Activated CD8-positive, alpha-beta memory T cell treated with anti-CD3 and anti-CD28 coated beads for 4 hours (primary cell): ENCODE measurements at places on chromosomes 6 and 20.

GRCh38 chr6:69289689-69290495 is 506.9 kb downstream of the LMBRD1 start:
- no peak for DNase-seq

DNA sequence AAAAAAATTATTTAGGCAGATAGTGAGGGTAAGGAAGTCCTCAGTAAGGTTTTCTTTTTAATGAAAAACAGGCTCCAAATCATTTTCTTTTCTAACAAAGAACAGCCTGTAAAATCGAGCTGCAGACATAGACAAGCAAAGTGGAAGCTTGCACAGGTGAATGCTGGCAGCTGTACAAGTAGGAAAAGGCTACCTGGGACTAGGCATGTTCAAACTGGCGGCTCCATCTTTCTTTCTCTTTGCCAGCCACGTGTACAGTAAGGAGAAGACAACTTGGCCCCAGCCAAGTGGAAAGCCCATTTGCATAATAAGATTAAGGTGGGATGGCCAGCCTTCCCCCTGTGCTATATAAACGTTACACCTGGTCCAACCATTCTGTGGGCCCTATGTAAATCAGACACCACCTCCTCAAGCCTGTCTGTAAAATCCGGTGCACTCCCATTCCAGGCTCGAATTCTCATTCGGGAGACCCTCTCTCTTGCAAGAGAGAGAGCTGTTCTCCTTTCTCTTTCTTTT is 27.0 kb upstream of the SLC2A12 start:
- no peak for DNase-seq

DNA sequence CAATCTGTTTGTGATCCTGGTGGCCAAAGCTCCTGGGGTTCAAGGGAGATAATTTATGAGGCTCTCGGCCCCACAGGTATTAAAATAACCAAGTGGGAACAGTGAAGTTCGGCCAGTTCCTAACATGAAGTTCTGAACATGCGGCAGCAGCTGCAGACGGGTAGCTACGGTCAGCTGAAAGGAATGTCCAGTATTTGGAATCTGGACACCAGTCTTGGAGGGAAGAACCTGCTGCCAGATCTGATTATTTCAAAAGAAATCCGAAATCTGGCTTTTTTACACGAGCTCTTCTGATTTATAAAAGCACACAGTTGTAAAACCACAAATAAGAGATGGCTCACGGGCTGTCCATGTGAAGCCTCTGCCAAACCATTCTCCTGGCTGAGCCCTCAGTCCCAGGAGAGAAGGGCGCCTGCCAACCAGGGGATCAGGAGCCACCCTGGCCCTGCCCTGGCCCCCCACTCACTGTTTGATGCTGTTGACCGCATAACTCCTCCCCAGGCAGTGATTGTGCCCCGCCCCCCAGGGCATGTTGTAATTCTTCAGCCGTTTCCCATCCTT is 28.2 kb upstream of the KCNB1 start:
- DNase-seq, result no peak

DNA sequence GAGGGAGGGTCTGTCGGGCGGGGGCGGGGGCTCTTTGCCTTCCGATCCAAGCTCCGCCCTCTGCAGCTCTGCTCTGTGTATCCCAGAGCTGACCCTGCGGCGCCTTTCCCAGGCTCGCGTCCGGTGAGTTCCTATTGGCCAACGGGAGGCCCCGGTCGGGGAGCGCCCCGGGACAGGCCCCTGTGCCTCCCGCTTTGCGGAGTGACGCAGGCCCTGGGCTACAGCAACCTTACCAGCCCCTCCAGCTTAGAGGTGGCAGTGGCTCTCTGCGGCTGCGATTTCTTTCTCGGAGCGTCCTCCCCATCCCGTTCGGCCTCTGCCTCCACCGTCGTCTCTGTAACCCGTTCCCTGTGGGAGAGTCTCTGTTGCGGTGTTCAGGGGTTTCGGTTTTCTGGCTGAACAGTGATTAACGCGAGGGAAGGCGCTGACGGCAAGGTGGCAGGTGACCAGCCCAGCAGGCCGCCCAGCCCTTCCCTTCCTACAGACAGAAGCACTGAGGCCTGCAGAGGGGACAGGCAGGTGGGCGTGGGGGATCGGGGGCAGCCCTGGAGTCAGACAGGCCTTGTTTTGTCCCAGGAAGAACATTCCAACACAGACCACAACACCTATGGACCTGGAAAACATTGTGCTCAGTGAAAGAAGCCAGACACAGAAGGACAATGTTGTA is 18.1 kb upstream of the CEBPB start:
- DNase-seq, result no peak

DNA sequence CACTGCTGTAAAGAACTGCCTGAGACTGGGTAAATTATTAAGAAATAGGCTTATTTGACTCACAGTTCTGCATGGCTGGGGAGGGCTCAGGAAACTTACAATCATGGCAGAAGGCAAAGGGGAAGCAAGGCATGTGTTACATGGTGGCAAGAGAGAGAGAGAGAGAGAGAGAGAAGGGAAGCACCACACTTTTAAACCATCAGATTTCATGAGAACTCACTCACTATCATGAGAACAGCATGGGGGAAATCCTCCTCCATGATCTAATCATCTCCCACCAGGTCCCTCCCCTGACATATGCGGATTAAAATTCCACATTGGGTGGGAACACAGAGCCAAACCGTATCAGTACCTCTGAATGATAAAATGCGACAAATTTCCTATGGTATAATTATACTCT is 203.9 kb upstream of the MARCKS start:
- no peak for DNase-seq

DNA sequence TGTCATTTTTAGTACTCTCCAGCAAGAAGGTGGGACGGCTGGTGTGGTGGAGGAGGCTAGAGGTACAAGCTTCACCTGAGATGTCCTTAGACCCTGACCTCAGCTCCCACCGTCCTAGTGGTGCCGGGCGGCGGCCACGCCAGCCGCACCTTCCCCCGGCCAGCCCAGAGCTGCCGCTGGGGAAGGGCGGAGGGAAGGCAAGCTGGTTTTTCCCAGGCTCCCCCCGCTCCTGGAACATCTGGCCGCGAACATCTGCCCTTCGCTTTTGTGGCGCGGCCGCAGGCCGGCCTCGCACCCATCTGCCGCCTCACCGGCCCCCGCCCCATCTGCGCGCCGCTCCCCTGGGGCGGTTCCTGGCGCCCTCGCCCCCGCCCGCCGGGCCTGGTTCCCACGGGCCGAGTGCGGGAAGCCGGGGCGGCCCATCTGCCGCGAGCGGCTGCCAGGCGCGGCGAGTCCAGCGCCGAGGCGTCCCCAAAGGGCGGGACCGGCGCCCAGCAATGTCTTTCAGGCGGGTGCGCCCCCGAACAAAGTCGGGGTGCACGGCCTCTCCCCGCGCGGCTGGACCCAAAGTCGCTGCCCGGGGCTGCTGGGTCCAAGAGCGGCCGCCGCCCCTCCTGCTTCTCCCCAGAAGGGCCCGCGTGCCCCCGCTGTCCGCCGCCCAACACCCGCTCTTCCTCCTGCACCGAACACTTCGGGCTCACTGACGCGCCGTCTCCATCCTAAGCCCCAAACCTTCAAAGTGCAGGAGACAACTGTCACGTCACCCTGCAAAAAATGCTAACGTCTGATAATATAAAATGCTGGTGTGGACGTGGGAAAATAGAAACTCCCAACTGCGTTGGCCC is 17.3 kb upstream of the ID1 start:
- no peak for DNase-seq

GRCh38 chr6:124205921-124206320 is 402.3 kb downstream of the NKAIN2 start:
- no peak for DNase-seq

GRCh38 chr20:36541227-36541767 is at the start of gene MYL9:
TSS of gene MYL9 (plus strand) at chr20:36541519. CDS start at chr20:36544885, 3,366 bp downstream.
- no peak for DNase-seq

DNA sequence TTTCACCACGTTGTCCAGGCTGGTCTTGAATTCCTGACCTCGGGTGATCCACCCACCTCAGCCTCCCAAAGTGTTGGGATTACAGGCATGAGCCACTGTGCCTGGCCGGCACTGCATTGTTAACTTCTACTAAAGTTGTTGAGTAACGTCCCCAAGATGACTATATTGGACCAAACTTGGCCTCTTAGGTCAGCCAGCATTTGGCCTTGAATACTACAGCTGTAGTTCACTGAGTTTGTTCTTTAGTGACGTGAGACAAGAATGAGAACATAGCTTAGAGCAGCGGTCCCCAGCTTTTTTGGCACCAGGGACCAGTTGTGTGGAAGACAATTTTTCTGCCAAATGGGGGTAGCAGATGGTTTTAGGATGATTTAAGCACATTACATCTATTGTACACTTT is 237.1 kb downstream of the TBC1D7 start:
- DNase-seq, result no peak

- no peak for DNase-seq
These were observed 81.6 kb downstream of the DNAAF9 start for GRCh38 chr20:3325864-3326263.

- no peak for DNase-seq
These were observed 106.4 kb upstream of the PDE10A start for GRCh38 chr6:165769401-165769800.

DNA sequence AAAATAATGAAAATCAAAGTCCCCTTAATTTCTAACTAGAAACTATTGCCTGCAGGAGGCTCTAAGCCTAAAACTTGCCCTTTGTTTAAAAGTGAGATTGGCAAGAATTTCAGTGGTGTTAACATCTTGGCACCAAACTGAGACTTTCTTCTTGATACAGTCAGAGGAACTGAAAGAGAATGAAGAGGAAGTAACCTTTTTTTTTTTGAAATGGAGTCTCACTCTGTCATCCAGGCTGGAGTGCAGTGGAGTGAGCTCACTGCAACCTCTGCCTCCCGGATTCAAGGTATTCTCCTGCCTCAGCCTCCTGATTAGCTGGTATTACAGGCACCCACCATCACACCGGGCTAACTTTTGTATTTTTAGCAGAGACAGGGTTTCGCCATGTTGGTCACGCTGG is 3.6 kb downstream of the DOP1A start:
- DNase-seq, result no peak

DNA sequence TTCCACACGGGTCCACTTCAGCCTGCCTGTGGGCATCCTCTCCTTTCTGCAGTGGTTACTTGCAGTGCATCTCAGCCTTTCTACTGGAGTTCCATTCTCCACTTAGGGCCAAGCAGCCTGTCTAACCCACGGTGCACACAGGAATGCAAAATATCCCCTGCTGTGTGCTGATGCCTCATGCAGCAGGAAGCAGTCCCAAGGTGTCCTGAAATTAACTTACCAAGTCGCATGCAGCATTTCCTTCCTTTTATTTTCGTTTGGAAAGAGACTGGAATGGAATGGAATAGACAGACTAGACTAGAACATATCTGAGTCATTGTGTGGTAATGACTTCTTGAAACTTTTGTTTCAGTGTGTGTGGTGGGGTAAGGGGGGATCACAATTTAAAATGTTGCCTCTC is 25.9 kb upstream of the FOXQ1 start:
- no peak for DNase-seq

DNA sequence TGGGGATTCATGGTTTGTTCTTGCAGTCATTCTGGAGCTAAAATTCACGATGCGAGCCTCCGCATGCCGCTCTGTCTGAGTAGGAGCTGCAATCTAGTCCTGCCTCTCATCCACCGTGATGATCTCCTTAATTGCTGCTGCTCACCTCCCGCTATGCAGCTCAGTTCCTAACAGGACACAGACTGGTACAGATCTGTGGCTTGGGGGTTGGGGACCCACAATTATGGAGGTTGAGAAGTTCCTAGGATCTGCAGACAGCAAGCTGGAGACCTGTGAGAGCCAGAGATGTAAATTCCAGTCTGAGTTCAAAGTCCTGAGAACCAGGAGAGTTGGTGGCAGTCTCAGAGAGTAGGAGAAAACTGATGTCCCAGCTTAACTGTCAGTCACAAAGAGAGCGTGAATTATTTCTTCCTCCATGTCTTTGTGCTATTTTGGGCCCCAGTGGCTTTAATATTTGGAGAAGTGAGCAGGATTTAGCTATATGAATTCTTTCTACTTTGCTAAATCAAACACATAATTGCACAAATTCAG is 378.7 kb upstream of the MAN1A1 start:
- no peak for DNase-seq
